G401 (cell line): ENCODE measurements at places on chromosomes 12 and 14.
A peak's percentile ranks its signal among the peaks of the same experiment; 100 is the strongest.

DNA sequence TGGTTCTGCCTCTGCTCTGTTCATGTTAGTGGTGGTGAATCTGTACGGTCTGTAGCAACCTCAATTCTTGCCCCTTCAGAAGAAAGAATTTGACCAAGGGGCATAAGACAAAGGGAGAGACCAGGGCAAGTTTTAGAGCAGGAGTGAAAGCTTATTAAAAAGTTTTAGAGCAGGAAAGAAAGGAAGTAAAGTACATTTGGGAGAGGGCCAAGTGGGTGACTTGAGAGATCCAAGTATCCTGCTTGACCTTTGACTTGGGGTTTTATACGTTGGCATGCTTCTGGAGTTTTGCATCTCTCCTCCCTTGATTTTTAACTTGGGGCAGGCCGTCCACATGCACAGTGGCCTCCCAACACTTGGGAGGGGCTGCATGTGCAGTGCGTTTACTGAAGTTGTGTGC is 225.0 kb downstream of the CRADD start:
- DNase-seq = no peak

DNA sequence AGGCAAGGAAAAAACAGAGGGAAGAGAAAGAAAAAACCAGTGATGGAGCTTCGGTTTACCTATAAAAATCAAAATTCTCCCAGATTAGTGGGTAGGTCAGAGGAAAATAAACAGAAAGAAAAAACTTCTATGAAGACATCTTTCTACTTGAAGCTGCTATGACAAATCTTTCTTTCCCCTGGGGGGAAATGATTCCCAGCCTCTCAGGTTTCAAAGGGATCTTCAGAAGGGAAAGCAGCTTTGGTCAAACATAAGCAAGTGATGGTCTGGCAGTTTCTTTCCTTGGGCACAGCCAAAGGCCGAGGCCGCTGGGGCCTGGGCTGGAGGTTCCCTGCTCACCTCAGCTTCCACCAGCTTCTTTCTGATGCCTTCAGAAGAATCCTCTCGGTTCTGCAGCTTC is 104.5 kb downstream of the PRKAB1 start:
- no peak for DNase-seq

GRCh38 chr14:32472512-32473463 is 143.7 kb downstream of the AKAP6 start:
- peak; percentile 77 for DNase-seq

- no peak for DNase-seq
Measured at GRCh38 chr14:22597771-22598098, 365 bp upstream of the ABHD4 start.

DNA sequence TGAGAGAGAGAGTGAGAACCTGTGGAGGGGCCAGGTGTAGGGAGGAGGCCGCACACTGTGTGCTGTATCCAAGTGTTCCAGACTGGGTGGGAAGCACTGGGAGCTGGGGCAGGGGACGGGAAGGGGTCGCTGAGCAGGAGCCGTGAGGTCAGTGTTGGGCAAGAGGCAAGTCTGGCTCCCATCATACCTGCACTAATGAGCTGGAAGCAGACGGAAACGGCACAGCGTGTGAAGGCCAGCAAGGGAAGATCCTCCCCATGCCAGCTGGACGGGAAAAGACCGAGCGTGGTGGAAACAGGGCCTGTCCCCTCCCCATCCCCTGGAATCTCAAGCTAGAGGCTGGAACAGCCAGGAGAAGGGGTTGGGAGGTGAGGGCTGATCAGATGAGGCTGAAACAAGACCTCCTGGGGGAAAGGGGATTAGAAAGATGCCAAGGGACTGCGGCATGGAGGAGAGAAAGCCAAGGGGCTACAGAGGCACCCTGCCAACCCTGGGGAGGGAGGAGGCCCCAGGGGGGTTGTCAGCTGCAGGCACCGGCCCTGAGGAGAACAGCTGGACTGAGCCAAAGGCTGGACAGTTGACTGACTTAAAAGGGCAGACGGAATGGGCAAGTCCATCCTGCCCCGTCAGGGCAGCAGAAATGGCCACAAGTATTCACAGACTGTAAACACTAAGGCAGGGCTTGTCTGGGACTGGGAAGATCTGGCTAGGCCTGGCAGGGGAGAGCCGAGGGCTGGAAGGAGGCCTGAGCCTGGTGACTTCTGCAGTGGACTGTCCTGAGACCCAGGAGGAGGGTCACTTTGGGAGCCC is 19.0 kb upstream of the LTBP2 start:
- DNase-seq = peak; percentile 52

DNA sequence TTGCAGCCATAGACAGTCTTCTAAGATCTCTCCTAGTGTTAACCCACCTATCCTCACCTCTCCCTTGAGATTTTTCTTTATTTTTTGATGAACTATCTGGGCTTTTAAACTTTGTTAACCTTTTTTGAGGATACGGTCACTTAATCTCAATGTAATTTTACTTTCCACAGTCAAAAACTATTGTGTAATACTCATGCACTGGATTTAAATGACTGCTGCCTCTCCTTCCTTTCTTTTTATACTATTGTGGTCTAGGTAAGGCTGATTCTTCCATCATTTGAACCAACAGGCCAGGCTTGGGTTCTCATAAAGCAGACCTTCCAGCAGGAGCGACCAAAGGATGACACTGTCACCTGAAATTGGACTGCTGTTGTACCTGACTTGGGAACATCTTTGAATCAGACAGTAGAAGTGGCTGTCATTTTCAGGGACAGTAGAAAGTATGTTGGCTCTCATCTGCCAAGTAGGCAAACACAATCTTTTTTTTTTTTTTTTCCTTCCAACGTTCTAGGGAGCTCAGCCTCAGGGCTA is 689 bp upstream of the PDE3A start:
- DNase-seq = peak; percentile 63

GRCh38 chr12:93502802-93503623 is 35.7 kb downstream of the MRPL42 start:
- peak; percentile 65 for DNase-seq

DNA sequence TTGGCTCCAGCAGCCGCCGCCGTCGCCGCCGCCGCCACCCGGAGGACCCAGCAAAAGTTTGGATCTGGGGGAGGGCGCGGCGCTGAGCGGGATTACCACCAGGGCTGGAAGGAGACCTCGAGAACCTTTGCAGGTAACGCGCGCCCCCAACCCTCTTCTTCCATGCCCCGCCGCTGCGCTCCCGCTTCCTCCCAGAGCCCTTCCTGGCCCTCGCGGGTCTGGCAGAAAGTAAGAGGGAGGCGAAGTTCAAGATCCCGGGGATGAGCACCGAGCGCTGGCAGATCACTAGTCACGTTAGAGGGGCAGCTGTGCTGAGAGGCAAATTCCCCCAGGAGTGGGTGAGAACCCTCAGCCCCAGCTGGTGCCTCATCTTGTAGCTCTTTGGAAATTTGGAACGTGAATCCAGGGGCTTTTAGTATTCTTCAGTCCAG is 3.9 kb downstream of the FLRT2 start:
- no peak for DNase-seq

DNA sequence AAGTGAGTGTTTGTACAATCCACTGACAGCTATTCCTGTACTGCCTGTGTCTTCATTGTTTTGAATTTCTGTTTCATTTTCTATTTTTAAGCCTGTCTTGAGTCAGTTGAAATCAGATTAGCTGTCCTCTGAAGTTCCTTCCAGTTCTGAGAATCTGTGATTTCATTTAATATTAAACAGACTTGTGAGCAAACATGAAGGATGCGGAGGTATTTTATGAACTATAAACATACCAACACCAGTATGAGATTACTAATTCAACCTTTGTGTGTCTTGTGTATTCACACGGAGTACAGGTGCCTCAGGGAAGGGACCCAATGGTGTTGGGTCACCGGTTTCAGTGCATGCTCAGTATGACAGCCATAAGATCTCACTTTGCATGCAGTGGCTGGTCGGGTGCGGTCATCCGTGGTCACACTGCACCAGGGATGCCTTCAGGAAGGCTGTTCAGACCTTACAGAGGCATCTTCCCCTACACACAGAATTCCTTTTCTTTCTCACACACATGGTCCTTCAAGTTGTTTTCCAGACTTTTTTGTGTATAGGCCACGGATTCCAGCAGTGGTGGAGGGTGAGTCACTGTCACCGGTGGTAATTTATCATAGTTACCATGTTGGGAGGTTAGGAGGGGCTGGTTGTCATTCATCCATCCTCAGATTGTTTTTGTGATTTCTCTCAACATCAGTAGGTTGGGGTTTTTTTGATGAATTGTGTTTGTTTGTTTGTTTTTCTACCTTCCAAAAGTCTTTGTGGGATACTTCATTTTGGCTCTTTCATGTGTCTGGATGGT is 103.0 kb upstream of the SFSWAP start:
- DNase-seq = no peak

- DNase-seq = peak; percentile 27
Measured at GRCh38 chr12:118052324-118053070, 8.5 kb downstream of the WSB2 start.
